ENCODE measurements at places on chromosomes 3 and 15.

GRCh38 chr3:175274056-175274455 is 414.9 kb downstream of the NAALADL2 start:
- DNase-seq, result no peak

DNA sequence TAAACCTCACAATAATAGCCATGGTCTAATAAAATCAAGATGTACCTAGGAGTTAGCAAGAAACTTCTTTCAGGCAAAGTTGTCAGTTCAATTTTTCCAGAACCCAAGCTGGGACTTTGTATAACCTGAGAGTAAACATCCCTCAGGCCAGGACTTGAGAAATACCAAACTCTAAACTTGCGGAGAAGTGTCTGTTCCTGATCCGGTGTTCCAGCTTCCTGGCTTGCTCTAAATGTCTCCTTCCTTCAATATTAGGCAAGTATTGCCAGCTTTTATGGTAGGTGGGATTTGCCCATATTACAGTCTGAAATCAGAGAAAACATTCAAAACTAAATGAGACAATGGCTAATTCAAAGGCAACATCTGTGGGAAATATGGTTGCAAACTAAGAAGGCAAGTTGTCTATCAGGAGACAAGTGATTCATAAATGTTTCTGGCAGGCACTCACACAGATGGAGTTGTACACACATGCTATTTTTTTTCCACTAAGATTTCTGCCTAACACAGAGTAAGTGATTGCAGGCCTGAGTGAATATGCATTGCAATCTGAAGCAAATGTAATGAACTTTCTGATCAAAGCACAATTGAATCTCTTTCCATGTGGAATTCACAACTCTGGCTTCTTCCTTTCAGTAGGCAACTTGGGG is 88.3 kb upstream of the COL8A1 start:
- DNase-seq, result no peak

GRCh38 chr15:77107531-77108355 is 36.8 kb upstream of the TSPAN3 start:
- no peak for DNase-seq

DNA sequence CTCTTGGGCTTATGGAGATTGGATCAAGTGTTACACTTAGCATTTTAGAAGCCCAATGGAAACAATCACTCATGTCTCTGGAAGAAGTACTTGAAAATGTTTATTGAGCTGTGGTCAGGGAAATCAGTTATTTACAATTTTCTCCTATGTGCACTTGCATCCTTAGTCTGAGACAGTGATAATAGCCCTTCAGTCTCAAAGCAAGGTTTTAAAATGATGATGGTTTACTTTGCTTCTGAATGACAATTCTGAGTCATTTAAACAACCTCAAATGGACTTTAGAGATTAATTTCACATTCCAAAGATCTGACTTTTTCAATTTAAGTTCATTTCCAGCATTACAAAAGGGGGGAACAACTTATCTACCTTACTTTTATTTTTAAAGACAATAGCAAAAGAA is 20.1 kb downstream of the TIPARP start:
- DNase-seq, result no peak

- no peak for DNase-seq
Observed at GRCh38 chr3:194787072-194787471, 101.4 kb downstream of the FAM43A start.

DNA sequence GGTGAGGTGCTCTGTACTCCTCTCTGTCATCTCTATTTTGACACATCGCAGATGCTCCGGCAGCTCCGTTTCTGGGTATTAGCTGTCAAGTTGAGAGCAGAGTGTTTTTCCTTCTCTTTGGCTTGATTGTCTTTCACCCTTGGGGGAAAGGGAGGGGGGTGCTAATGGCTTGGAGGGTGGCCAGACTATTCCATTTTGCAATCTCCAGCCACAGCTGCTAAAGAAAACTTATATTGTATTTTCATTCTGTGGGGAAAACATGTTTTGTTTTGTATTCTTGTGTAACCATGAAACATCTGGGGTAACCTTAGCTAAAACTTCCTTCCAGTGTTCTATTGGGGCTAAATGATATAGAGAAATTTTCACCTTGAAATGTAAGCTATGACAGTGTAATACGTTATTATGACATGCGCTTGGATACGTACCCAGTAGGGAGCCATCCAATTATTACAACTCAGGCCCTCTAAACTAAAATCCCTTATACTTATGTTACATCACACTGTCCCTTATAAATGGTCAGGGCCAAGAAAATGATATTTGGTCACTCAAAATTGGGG is 14.0 kb upstream of the LARP6 start:
- DNase-seq, result no peak

- no peak for DNase-seq
Observed at GRCh38 chr3:15217841-15218267, 11.8 kb downstream of the CAPN7 start.

DNA sequence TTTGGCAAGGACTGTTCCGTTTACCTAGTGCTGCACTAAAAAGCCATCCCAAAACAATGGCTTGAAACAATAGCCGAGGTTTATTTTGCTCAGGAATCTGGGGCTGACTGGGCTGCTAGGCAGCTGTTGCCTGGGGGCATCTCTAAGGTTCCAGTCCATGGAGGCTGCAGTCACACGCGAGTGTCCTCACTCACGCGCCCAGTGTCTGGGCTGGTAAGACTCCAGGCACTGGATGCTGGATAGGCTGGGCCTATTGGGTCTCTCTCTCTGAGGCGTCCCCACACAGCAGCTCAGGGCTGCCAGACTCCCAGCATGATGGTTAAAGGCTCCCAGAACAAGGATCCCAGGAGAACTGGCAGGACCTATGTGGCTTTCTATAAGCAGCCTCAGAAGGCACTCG is 34.2 kb downstream of the ALS2CL start:
- DNase-seq, result no peak

- no peak for DNase-seq
Observed at GRCh38 chr15:101244889-101245668, 6.8 kb downstream of the CHSY1 start.

DNA sequence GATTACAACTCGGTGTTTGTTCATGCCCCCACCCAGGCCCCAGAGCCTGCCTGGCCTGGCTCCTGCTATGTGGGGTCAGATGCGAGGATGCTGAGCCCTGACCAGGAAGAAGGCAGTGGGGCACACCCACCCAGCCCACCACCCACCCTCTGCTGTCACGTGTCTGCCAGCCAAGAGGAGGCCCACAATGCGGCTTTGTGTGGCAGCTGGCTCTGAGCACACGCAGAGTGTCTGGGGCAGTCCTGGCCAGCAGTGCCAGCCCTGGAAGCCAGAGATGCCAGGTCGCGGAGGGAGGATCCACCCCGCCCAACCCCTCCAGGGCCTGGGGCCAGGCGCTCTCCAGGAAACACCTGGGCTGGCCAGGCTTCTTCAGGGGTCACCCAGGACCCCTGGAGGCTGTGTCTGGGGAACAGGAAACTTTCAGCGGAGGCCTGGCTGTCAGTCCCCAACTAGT is 26.4 kb upstream of the KLF13 start:
- peak; percentile 82 for DNase-seq

- DNase-seq, result no peak
Observed at GRCh38 chr3:178297740-178298139, 238.5 kb upstream of the KCNMB2 start.

- no peak for DNase-seq
Observed at GRCh38 chr3:20837676-20838302, 651.8 kb upstream of the SGO1 start.

- DNase-seq, result no peak
Observed at GRCh38 chr15:70165716-70166284, 68.1 kb upstream of the TLE3 start.

Measured in vagina (tissue), 2 donors.